ENCODE measurements at places on chromosomes 13 and 19. TPM values are rescaled to one million over a fixed set of nuclear protein-coding genes. Genes with fewer than 3 reads are reported as not detected.

CGB3 gene
- not detected for total RNA-seq

HRC gene
- total RNA-seq, result not detected

C13orf42 gene
- total RNA-seq, result not detected

LILRB1 gene
- total RNA-seq, result not detected

PPM1N gene
- total RNA-seq, result 1.5 TPM

LPAR6 gene
- total RNA-seq, result 17.9 TPM

SIAH3 gene
- not detected for total RNA-seq

BICRA gene
- total RNA-seq, result 11.0 TPM

ZNF575 gene
- total RNA-seq, result 0.27 TPM

SLC7A9 gene
- not detected for total RNA-seq

PALM gene
- total RNA-seq, result 6.5 TPM

RASIP1 gene
- total RNA-seq, result 82.9 TPM

OR7D2 gene
- total RNA-seq, result 0.22 TPM

CKM gene
- total RNA-seq, result not detected

SEMA6B gene
- total RNA-seq, result 116 TPM

EFNA2 gene
- total RNA-seq, result not detected

APBA3 gene
- 17.7 TPM for total RNA-seq

MTUS2 gene
- total RNA-seq, result under 0.01 TPM

CASP14 gene
- total RNA-seq, result not detected

CDX2 gene
- total RNA-seq, result not detected

MBD3L2 gene
- not detected for total RNA-seq

ZNF296 gene
- total RNA-seq, result 0.40 TPM

PRR20C gene
- not detected for total RNA-seq

TPT1 gene
- 2,458 TPM for total RNA-seq

IZUMO2 gene
- not detected for total RNA-seq

GRIN2D gene
- total RNA-seq, result 0.57 TPM

PCP2 gene
- total RNA-seq, result not detected

CILP2 gene
- not detected for total RNA-seq

APOC4 gene
- not detected for total RNA-seq

CERS1 gene
- 1.9 TPM for total RNA-seq

OVOL3 gene
- not detected for total RNA-seq

SLC25A41 gene
- total RNA-seq, result 0.27 TPM

LCP1 gene
- total RNA-seq, result 0.27 TPM

CACNA1A gene
- total RNA-seq, result 0.14 TPM

POU2F2 gene
- total RNA-seq, result 0.40 TPM

ZNF773 gene
- total RNA-seq, result 9.0 TPM

CCDC169 gene
- 6.8 TPM for total RNA-seq

CLIP3 gene
- 4.3 TPM for total RNA-seq

CCNA1 gene
- total RNA-seq, result 70.5 TPM

SPRY2 gene
- total RNA-seq, result 16.5 TPM

TNFRSF19 gene
- 0.53 TPM for total RNA-seq

PSG5 gene
- total RNA-seq, result not detected

CEACAM7 gene
- not detected for total RNA-seq

CCDC70 gene
- total RNA-seq, result not detected

ZNF548 gene
- 10.0 TPM for total RNA-seq

C5AR1 gene
- not detected for total RNA-seq

WDR88 gene
- not detected for total RNA-seq

FAM83E gene
- total RNA-seq, result 0.57 TPM

TMEM59L gene
- total RNA-seq, result 0.14 TPM

RFPL4A gene
- not detected for total RNA-seq

CEACAM8 gene
- not detected for total RNA-seq

SIGLEC10 gene
- total RNA-seq, result not detected
